Activated CD4-positive, alpha-beta T cell treated with anti-CD3 and anti-CD28 coated beads, Interleukin-10, Interleukin-2, amounts not matched to agents 100 ng/mL and 50 ng/mL, durations not matched to agents 16 hours and 8 hours (primary cell): ENCODE measurements at places on chromosomes 2 and 18.

DNA sequence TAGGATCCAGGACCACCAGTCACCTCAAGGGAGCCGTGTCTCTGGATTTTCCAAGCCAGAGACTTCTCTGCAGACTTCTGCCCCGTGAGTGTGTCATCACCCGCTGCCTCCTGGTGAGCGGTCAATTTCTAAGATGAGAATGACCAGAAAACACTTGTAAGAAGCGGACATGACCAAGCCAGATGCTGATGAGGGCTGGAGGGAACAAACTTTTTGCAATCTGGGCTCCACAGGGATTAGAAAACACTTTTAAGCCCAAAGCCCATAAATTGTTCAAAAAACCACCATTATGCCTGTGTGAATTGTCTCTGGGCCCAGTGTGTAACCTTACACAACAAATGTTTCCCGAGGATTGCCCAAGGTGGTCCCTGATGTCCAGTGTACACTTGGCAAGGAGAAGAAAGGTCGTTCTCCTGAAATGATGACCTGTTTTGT lies 5.3 kb upstream of the NPPC start:
- DNase-seq: no peak

- DNase-seq: no peak
Measured at GRCh38 chr2:47205576-47206141, 50.6 kb upstream of the STPG4 start.

GRCh38 chr2:134107402-134107801 lies 146.5 kb upstream of the MGAT5 start:
- DNase-seq: no peak

- DNase-seq: no peak
Measured at GRCh38 chr18:70641156-70641775, 352.4 kb downstream of the SOCS6 start.

GRCh38 chr2:176642074-176642473 lies 372.8 kb downstream of the MTX2 start:
- DNase-seq: no peak

DNA sequence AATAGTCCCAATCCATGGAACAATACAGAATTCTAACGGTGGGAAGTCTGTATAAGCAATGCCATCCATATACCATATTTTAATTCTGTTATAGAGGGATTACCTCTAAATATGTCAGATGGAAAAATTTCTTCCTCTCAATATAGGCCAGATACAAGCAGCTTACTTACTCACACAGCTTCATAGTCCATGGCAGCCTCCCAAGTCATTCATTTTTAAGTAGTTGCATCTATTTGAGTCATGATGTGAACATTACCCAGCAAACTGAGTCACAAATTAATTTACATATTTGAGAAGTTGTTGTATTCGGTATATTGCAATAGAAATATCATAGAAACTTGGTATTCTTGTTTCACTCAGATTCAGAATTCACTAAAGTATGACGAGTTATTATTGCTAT lies 20.3 kb downstream of the TBR1 start:
- no peak for DNase-seq

- no peak for DNase-seq
Measured at GRCh38 chr2:86393521-86394491, 47.4 kb upstream of the KDM3A start.

GRCh38 chr2:201795607-201796477 lies 10.5 kb upstream of the CDK15 start:
- DNase-seq: peak; percentile 15

GRCh38 chr18:8063733-8064132 lies 496.6 kb downstream of the PTPRM start:
- DNase-seq: no peak

- DNase-seq: no peak
Measured at GRCh38 chr18:31931163-31931885, 11.6 kb downstream of the TRAPPC8 start.
